Activated CD4-positive, CD25-positive, alpha-beta regulatory T cell treated with anti-CD3 and anti-CD28 coated beads, Interleukin-2, amount 50 U/mL, for 72 hours (primary cell): ENCODE measurements at places on chromosomes 5 and 9.

GRCh38 chr5:52523701-52524100 lies 264.0 kb upstream of the ITGA1 start:
- no peak for DNase-seq

DNA sequence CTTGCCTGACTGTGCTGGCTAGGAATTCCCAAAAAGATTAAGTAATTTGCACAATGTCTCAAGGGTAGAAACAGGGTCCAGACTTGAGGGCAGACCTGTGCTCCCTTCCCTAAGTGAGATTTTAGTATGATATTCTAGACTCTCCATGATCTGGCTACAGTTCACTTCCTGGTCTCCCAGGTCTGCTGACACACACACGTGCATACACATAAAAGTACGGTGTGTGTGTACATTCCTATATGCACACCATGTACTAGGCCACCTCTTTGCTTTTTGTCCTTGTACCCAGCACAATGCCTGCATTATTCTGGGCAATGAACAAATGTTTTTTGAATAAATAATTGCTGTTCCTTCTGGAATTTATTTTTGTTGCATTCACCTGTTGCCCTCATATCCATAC lies 83.7 kb downstream of the SH3RF2 start:
- DNase-seq, result no peak

DNA sequence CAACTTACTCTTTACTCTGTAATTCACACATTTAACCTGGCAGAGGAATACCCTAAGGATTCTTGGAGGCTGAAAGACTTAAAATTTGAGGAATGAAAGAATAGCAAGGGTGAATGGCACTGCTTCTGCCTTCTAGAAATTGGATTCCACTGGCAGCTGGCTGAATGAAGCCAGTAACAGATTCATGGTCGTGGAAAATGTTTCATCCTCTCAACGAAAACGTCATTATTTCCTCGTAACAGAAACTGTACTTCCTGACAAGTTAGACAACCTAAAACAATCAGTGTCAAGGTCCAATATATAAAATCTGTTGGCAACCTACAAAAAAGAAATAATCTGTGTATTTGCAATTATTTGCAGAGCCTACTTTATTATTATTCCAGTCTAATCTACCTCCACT lies 39.7 kb downstream of the BNC2 start:
- no peak for DNase-seq

DNA sequence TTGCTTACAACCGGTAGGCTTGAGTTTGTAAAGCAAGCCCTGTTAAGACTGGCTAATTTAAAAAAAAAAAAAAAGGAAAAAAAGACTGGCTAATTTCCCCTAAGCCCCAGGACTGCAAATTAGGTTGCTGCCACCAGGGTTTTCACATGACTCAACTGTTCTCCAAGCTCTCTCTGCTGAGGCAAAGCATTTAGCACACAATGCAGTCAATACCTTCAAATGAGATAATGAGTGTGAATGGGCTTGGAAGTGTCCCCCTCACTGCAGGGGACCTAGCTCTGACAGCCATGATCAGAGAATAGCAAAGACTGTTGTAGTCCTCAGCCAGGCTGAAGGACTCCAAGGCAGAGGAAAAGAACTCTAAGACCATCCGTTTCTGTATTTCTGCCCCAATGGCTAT lies 42.8 kb upstream of the ZSWIM6 start:
- DNase-seq, result no peak

DNA sequence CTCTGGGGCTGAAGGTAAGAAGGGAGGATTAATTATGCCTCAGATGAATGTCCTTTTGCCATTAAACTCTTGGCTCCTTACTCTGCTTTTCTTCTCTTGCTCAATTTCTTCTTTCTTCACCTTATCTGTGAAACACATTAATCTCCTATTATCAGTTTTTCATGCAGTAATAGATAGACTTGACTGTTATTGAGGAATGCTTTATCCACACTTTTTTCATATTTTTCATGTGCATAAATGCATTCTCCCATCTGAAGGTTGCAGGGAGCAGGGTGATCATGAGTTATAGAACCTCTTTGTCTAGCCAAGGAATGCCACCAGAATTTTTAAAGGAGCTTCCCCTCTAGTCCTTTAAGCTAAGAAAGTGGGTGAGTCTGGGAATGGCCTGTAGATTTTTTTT lies 66.4 kb upstream of the CD180 start:
- DNase-seq, result no peak

GRCh38 chr5:143758015-143758414 lies 53.9 kb upstream of the HMHB1 start:
- no peak for DNase-seq

DNA sequence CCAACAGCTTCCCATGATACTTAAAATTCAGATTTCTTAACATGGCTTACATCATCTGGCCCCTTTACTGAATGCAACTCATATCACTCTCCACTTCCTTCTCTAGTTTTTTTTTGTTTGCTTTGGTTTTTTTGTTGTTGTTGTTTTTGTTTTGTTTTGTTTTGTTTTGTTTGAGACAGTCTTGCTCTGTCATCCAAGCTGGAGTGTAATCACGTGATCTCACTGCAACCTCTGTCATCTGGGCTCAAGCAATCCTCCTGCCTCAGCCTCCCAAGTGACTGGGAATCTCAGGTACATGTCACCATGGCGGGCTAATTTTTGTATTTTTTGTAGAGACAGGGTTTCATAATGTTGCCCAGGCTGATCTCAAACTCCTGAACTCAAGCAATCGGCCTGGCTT lies 41.4 kb downstream of the CPLANE1 start:
- no peak for DNase-seq

DNA sequence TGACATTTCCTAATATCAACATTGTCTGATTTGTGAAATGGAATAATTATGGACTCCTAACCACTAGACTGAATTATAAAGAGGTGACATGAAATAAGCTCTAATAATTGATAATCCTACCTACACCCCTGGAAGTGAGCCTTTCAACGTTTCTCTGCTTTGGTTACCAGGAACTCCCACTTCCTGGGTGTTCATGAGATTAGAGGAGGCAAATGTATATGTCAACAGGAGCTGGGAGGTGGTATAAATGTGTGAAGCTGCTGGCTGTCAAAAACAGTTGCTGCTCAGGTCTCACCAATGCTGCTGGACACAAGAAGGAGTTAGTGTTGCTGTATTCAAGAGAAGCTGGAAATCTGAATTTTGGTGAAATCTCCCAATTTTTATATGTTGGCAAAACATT lies 96.8 kb downstream of the CAMK4 start:
- DNase-seq, result no peak

GRCh38 chr5:39691993-39692392 lies 267.2 kb upstream of the DAB2 start:
- DNase-seq, result no peak

- DNase-seq, result no peak
Measured at GRCh38 chr9:119802621-119803020, 433.4 kb upstream of the BRINP1 start.

- no peak for DNase-seq
Measured at GRCh38 chr9:138044485-138045383, 167.2 kb downstream of the CACNA1B start.
